Progenitor cell of endocrine pancreas (in vitro differentiated cells): ENCODE measurements at places on chromosomes 16 and 17. TPM values are rescaled to one million over a fixed set of nuclear protein-coding genes. Genes with fewer than 3 reads are reported as not detected.
A peak's percentile ranks its signal among the peaks of the same experiment; 100 is the strongest.

DNA sequence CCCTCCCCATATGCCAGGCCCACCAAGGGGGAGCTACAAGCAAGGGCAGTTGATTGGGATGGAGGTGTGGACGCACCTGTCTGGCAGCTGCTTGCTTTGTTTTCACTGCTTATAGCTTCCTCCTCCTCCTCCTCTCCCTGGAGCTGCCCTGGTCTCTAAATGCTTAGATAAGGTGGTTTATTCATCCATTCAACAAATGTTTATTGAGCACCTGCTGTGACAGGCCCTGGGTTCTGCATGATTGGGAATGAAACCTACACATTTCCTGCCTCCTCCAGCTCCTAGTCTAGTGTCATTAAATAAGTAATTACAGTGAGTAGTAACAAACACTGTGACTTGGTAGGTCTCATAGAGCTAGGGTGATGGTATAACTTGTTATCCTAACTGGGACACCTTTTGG lies 17.4 kb upstream of the MAP3K14 start:
- no peak for DNase-seq

PDILT gene
- total RNA-seq = not detected in 2 replicates

DNA sequence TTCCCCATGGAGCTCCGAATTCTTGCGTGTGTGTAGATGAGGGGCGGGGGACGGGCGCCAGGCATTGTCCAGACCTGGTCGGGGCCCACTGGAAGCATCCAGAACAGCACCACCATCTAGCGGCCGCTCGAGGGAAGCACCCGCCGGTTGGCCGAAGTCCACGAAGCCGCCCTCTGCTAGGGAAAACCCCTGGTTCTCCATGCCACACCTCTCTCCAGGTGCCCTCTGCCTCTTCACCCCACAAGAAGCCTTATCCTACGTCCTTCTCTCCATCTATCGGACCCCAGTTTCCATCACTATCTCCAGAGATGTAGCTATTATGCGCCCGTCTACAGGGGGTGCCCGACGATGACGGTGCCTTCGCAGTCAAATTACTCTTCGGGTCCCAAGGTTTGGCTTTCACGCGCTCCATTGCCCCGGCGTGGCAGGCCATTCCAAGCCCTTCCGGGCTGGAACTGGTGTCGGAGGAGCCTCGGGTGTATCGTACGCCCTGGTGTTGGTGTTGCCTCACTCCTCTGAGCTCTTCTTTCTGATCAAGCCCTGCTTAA lies 617 bp upstream of the SENP3 start:
- peak; percentile 86 for DNase-seq

DNA sequence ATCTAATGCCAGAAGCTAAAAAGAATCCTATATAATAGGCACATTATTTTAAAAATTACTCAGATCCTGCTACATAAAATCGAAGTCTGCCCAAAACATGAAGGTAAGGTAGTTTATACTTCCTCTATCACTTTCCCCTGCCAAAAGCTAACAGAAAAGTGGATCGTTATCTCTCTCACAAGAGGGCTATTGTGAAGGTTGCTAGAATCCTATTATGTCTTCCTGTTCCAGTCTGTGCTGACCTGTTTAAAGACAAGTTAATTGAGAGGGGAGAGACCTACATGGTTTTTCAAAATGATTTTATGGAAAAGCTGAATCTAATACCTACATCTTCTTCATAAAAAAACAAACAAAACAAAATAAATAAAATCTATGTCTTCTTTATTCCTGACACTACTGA lies 1410.9 kb upstream of the CDH8 start:
- no peak for DNase-seq
